Caco-2 (cell line): ENCODE measurements at places on chromosomes 16 and 17. TPM values are rescaled to one million over a fixed set of nuclear protein-coding genes. Genes with fewer than 3 reads are reported as not detected.

Gene BLMH
- total RNA-seq: 56.1 and 57.4 TPM in 2 replicates

Gene CRHR1
- not detected in 2 replicates for total RNA-seq

Gene AANAT
- total RNA-seq: not detected in 2 replicates

Gene ATXN2L
- total RNA-seq: 329 and 352 TPM in 2 replicates

Gene KRTAP4-6
- not detected in 2 replicates for total RNA-seq

Gene CYGB
- 0.32 and 1.0 TPM in 2 replicates for total RNA-seq

Gene MATCAP1
- 22.2 and 28.6 TPM in 2 replicates for total RNA-seq

Gene TMEM92
- total RNA-seq: 14.6 and 14.8 TPM in 2 replicates

Gene TBX6
- total RNA-seq: 1.1 and 1.6 TPM in 2 replicates

Gene CDH5
- 0.25 and 0.26 TPM in 2 replicates for total RNA-seq

Gene MARCHF10
- total RNA-seq: not detected in 2 replicates
